Activated CD8-positive, alpha-beta T cell treated with anti-CD3 and anti-CD28 coated beads for 36 hours (primary cell): ENCODE measurements at places on chromosomes 6 and 20. TPM values are rescaled to one million over a fixed set of nuclear protein-coding genes. Genes with fewer than 3 reads are reported as not detected.
A peak's percentile ranks its signal among the peaks of the same experiment; 100 is the strongest.

- no peak for DNase-seq
These were observed 9.7 kb upstream of the IRF4 start for GRCh38 chr6:381742-382461.

DNA sequence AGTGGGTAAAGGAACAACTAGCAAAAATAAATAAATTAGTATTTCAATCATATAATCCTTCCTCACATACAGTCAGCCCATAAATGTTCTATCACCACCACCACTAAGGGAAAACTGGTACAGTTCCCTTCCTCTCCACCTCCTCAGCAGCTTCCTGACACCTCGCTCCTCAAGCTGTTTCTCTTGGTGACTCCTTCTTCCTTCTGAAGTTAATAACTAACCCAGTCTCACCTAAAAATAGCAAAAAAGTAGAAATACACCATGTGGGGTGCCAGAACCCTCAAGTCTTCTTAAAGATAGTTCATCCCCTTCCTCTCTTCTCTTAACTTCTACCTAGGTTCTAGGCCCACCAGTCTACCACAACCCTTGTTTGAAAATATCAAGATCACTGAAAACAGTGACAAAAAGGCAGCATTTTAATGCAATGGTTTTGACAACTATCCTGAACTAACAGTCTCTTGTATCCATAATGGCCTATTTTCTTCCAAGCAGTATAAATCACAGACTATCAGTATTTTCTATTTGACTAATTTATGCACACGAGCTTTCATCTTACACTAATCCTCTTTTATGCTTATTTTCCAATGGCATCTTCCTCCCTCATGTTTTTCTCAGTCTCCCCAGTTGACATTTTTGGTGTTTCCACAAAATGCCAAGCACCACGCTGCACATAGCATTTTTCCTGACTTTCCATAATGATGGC, 85.5 kb downstream of the KHDC1L start:
- DNase-seq = no peak

GRCh38 chr20:50039706-50040431, 57.1 kb downstream of the SNAI1 start:
- no peak for DNase-seq

- DNase-seq = no peak
These were observed 293.5 kb downstream of the UTRN start for GRCh38 chr6:144578385-144579350.

- no peak for DNase-seq
These were observed 40.4 kb upstream of the SYNJ2 start for GRCh38 chr6:157941101-157941863.

- DNase-seq = no peak
These were observed 172.4 kb downstream of the PLCB4 start for GRCh38 chr20:9241232-9241692.

DNA sequence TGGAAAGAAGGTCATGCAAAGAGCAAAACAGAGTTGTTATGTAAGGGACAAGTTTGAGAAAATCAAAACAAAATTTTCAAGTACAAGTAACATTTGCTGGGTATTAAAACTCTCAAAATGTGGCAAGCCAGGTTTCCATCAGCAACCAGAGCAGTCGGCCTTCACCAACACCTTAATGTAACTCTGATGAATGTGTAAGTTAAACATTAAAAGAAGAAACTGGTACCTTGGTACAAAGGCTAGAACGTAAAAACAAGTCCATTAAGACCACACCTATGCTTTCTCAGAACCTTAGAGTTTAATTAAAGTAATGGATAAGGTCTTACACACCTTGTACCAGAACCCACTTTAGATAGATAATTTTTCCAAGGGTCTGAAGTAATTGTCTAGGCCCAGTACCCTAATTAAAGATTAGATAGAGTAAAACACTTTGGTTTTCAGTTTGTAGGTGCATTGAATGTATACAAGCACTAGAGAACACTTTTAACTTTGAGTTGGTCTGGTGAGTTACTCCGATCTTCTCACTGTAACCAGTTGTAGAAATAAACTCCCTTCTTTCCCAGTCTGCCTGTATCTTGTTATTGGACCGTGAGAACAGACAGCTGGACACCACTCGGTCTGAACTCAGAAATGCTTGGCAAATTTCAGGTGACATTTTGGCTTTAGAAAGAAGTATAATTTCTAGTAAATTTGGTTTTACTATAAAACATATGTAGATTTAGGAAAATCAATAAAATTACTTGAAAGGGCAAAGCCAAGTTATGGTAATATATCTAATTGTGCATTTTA, 319.4 kb downstream of the HTR1B start:
- DNase-seq = no peak

GRCh38 chr20:21101932-21102575, 4.1 kb downstream of the LINC00237 start:
- peak; percentile 25 for DNase-seq

DNA sequence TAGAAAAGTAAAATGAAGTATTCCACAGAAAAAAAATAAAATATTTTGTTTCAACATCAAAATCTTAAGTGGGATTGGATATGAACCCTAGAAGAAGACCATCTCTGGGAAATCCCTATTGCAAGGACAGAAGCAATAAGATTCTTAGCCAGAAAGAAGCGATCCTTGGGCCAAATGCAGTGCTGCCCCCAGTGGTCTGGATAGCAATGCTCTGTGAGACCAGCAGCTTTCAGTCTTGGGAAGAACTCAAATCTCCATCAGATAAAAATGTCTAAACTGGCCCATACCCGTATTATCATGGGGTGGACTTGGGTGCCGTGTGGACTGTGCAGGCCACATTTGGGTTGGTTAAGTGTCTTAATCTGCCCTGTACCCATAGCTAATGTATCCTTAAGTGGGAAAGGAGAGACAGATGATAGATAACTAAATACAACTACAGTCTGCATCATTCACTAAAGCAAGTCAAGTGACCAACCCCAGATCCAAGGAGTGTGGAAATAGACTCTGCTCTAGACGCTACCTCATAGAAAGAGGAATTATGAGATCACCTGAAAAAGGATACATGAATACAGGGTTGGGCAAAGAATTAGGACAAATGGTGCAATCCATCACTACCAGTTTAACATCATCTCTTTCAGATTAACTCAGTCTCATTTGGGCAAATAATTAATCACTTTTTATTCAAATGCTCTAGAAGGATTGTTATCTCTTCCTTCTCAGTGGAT, 38.9 kb upstream of the SNAP25 start:
- no peak for DNase-seq

DNA sequence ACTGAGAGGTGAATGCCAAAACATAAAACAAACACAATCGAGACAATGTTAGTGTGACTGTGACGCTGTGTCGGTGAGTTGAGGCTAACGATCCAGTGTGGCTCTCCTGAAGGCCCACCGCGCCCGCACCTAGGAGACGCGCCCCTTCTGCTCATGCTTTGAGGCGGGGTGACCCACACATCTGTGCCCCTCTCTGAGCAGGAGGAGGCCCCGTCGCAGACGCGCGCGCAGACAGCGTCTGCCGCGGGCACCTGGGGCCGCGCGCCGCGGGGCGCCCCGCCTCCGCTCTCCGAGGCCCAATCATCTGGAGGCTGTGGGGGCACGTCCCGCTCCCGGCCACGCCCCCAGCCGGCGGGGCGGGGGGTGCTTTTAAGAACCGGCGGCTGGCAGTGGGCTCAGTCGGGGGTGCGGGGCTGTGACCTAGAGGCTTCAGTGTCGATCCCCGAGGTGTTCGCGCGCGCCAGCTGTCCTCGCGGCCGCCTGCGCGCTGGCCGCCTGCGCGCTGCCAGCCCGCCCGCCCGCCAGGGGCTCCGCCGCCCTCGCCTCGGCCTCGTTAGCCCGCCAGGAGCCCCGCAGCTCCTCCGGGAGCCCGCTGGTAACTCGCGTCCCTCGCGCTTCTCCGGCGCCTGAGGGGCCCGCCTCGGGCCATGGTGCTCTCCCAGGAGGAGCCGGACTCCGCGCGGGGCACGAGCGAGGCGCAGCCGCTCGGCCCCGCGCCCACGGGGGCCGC, at the start of gene SLC16A10:
SLC16A10 (plus strand) TSS at position 398 of the 730 bp plus-strand sequence; CDS start at position 648, 250 bp downstream.
- peak; percentile 87 for DNase-seq

- no peak for DNase-seq
These were observed 558.9 kb downstream of the PKHD1 start for GRCh38 chr6:51528556-51528955.

DNA sequence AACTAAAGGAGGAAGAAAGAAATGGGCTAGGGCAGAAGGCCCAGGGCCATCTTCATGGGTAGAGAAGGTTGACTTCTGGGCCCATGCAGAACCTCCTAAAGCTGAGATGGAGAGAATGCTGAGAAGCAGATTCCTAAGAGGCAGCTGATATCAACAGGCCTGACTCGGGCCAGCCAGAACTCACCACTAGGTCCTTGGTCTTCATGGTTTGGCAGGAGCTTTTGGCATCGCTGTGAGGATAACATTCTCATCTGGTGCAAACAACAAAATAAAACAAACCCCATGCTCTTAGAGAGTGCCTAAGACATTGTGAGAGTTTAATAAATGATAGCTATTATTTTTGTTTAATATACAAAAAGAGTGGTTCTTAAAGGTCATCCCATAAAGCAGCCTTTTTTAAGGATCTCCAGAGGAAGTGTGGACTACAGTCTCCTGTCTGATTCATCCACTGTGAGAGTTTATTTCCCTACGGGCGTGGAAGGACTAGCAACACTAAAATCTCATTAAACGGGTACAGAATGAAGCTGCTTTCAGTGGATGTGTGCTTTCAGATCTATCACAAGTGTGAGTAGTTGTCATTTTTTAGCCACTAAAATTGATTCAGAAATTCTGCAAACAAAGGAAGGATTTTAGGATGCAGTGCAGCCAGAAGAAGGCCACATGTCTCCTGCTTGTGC, 160.0 kb downstream of the PLCB4 start:
- DNase-seq = no peak

DNA sequence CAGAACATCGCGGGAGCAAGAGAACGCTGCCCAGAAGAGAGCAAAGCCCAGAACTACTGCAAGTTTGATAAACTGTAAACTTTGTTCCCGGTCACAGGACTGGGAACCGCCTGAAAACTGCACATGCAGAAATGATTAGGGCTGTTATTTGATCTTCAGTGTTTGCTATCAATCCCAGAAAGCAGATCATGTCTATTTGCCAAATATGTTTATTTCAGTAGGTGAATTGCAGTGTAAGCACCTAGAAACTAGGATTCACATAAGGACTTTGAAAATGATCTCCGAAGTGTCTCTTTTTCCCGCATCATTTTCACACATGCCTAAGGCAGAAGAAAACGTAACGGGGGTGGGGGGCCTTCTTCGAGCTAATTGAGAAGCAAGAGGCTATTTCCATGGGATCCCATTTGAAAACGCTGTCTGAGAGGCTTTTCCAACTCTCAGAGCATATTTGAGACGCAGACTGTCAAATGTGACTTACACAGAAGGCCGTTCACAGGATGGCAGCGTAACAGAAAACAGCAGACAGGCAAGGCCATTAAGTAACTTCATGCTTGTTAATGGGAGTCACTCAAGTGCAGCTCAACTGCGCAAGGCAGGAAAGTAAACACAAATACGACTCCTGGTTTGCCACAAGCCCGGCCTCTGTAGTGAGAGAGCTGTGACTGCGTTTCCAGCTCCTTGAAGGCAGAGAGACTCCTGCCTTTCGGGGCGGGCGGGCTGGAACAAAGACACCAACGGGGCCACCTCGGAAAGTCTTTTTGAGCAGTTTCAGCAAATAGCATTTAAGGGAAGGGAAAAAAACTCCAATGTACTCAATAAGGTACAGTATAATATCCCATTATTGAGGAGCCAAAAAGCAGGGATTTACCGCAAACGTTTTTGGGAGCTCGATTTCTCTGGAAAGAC, 144.7 kb upstream of the ZNF217 start:
- no peak for DNase-seq

HLA-DMA gene
- 16.2 TPM for total RNA-seq

SLC2A10 gene
- not detected for total RNA-seq

SLC22A7 gene
- not detected for total RNA-seq

DNA sequence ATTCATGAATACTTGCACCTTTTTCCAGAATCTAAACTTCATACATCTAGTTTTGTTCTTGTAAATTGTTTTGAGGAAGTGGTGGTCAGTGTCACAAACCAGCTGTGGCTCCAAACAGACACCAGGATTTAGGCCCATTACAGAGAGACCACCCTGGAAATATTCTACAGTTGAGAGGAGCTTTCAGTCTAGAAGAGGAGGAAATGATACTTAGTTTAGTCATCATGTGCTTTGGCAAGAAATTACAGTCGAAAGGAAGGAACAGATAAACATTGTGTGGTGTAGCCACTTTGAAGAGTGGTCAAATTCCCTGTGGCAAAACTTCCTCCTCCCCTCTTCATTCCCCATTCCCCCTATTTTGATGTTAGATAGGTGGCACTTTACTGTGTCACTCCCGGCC, 15.7 kb downstream of the DCBLD1 start:
- no peak for DNase-seq

GRCh38 chr6:169854083-169854725, 102.8 kb downstream of the ERMARD start:
- DNase-seq = no peak

DNA sequence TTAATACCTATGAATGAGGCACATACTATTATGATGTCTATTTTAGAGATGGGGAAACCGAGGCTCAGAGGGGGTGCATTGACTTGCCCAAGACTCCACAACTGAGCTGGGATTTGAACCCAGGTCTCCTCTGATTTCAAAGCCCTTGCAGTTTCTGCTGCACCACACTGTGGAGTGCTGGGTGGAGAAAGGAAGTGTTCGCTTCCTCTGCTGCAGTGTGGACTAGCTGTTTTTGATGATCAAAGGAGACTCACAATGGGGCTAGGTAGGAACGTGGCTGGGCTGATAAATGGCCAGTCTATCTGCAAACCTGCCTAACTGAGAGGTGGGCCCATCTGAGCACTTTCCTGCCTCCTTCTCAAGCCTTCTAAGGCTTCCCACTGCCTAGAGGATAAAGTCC, 87.2 kb downstream of the CD40 start:
- no peak for DNase-seq

RAET1G gene
- total RNA-seq = not detected

DNA sequence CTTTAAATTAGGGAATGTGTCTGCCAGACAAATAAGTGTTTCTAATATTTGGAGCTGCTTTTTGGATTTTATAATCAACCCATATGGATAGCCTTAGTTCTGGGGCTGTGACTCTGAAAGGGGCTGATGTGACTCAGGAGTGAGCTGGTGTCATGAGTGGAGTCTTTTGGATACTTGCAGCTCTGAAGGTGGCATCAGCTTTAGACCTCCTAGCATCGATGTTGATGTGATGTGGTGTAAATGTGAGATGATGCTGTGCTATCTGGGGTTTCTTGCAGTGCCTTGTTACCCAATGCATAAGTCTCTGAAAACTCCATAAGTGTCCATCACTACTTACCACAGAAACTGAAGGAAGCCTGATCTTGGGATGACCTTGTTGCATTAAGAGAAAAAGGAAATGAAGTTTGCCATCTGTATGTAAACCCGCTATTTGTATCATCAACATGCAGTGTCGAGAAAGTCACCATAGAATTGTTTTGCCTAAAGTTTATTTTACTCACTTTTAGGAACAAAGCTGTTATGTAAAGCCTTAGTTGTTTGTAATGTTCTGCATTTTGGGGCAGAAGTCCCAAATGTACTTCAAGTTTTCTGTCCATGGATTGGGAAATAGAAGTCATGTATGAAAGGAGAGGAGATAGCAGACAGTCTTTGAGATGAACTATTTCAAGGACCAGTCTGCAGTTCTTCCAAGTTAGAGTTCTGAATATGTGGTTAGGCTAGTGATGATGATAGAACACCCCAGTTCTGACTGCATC, 8.0 kb downstream of the FOXO3 start:
- no peak for DNase-seq
